ENCODE measurements at places on chromosomes 16 and 17.
A peak's percentile ranks its signal among the peaks of the same experiment; 100 is the strongest.

- peaks cover 16% of the 10 kb centered on the region for H3K4me1 ChIP-seq
- H3K4me3 ChIP-seq = no peak overlapping the region
Measured at GRCh38 chr16:82699711-82700495, 73.1 kb downstream of the CDH13 start.

DNA sequence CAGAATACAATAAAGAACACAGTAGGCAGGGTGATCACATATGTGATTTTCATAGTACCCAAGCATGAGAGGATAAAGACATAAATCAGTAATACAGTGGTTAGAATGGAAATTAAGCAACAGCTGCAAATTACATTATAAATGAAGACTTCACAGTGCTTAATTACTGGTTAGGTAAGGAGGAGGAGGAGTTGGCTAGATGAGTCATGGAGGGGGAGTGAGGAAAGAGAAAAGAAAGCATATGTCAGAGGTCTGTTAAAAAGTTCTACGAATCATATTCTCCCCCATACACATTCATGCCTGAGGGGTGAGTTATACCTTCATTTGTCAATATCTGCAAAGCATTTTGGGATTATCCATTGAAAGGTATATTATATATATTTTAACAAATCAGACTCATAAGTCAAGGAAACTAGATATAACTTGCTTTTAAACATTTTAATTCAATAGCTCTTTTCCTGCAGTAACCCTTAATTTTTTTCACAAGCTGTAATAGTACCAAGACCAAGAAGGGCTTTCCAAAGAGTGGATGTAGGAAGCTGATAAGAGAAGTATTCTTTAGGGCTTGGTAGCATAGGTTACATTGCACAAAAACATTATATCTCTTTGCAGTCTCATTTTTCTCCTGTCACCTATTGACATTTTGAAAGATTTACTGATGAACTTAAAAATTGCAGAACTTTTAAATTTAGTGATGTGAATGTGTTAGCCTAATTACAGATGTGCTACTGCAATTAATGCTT, 99.3 kb downstream of the STXBP4 start:
- no peaks in the 10 kb centered on the region for H3K27me3 ChIP-seq
- no peak for DNase-seq
- no peak overlapping the region for H3K27ac ChIP-seq
- no peak overlapping the region for H3K4me3 ChIP-seq
- H3K36me3 ChIP-seq = no peaks in the 10 kb centered on the region

DNA sequence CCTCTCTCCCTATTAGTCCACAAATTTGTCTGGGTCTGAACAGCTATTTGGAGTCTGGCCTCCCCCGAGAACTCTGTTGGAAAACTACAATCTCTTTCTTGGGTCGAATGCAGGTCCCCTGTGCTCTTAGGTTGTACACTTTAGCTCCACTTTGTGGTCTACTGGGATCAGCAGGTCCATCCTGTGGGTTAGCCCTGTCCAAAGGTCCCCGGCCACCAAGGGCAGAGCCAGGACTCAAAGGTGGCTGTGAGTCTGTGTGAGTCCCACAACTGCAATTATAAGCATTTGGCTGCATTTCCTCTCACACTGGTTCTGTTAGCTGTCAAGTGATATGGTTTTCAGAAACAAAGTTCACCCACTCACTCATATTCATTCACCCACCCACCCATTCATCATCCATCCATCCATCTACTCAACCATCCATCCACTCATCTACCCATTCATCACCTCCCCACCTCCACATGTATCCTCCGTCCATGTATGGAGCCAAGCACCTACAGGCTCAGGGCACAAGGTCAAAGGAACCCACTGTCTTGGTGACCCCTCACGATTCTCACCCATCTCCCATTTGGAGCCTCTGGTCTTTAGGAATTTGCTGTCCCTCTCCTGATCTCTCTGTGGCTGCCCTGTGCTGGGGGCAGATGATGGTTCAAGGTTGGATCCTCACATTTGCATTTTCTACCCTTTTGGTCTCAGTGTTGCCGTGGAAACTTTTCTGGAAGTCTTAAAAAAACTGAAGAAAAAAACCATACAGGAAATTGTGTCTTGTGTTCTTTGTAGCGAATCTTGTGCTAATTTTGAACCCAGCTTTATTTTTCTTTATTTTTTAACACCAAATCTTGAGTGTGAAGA, 45.8 kb downstream of the IRF8 start:
- peaks cover 4% of the 10 kb centered on the region for H3K4me1 ChIP-seq
- H3K27ac ChIP-seq = no peak overlapping the region
- DNase-seq = no peak
- H3K4me3 ChIP-seq = no peak overlapping the region
- H3K36me3 ChIP-seq = no peaks in the 10 kb centered on the region
- H3K27me3 ChIP-seq = peaks cover 29% of the 10 kb centered on the region

DNA sequence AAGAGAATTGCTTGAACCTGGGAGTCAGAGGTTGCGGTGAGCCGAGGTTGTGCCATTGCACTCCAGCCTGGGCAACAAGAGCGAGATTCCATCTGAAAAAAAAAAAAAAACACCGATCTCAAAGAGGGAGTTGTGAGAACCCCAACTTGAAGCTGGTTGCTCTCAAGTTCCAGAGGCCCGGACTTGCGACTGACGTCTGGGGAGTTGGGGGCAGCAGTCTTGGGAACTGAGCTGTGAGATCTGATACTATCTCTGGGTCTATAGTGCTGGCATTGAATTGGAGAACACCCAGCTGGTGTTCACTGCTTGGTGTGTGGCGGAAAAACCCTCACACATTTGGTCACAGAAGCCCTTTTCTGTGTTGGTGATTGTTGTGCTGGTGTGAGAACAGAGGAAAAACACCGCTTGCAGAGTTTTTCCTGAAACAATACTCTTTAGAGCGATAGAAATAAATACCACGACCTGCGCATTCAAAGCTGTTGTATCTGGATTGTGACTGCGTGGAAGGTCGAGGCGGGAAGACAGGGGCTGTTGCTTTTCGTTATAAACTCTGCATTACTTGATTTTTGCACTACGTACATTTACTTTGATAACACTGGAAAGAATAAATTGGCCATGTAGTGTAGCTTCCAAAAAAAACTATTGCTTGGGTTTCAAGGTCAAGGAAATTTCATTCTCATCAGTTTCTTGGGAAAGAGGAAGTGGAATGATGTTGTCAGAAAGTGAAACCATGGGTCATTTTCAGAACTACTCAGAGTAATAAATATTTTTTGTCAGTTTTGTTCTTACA, 8.8 kb downstream of the SCIMP start:
- H3K27me3 ChIP-seq = no peaks in the 10 kb centered on the region
- peaks cover 70% of the 10 kb centered on the region for H3K36me3 ChIP-seq
- no peak overlapping the region for H3K4me3 ChIP-seq
- H3K27ac ChIP-seq = no peak overlapping the region

- no peak for DNase-seq
- no peak overlapping the region for H3K4me3 ChIP-seq
- no peaks in the 10 kb centered on the region for H3K4me1 ChIP-seq
- no peaks in the 10 kb centered on the region for H3K27me3 ChIP-seq
- no peaks in the 10 kb centered on the region for H3K36me3 ChIP-seq
Measured at GRCh38 chr16:81158964-81159363, 62.8 kb upstream of the GCSH start.

DNA sequence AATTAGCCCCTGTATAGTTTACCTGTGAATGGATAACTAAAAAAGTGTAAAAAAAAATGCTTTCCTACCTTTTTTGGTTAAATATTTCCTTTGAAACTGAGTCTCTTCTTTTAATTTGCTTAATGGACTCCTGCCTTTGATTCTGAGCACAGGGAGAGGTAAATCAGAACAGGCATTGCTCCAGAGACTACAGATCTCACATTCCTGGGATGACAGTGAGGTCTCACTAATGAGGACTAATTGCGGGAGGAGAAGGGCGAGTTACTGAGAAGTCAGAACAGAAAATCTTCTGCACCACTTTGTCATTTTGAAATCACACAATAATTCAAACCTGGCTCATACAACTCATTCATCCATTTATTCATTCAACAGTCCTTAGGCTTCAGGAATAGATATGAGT, 437.0 kb upstream of the ASIC2 start:
- DNase-seq = no peak
- no peak overlapping the region for H3K27ac ChIP-seq
- peaks cover 58% of the 10 kb centered on the region for H3K27me3 ChIP-seq
- H3K36me3 ChIP-seq = no peaks in the 10 kb centered on the region
- H3K4me1 ChIP-seq = no peaks in the 10 kb centered on the region

DNA sequence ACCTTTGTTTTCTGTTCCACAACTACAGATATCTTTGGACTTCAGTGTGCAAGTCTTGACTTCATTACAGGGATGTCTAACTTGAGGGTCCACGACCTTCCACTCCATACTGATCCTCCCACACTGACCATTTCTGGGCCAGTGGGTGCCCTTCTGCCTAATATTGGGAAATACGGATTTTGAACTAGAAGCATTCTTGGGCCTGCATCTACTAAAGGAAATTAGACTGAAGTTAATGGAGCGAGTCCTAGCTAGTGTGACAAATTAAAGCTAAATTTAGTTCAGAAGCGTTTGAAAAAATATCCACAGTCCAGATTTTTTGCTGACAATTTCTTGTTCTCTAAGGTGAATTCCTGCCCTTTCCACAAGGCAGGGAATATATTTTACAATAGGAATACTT, 9.9 kb upstream of the TMIGD1 start:
- peak overlapping the region; percentile 79 for H3K27ac ChIP-seq
- no peaks in the 10 kb centered on the region for H3K27me3 ChIP-seq
- DNase-seq = no peak
- H3K36me3 ChIP-seq = no peaks in the 10 kb centered on the region
- H3K4me1 ChIP-seq = peaks cover 59% of the 10 kb centered on the region
- no peak overlapping the region for H3K4me3 ChIP-seq

DNA sequence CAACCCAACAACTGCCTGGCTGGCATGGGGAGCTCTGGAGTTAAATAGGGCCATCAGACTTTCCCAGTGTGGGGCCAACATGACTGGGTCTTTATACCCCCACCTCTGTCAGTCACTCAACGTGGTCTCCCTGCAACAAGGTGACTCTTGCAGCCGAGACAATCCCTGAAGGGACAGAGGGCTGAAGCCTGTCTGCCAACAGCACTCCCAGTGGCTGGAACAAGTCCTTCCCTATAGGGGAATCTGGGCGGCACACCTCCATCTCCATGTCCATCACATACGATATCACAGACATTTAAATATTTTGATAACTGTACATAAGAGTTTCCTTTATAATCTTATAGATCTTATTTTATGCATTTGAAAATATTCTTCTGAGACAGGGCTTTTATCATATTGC, 4.8 kb upstream of the MAPT start:
- no peak overlapping the region for H3K27ac ChIP-seq
- no peaks in the 10 kb centered on the region for H3K36me3 ChIP-seq
- peaks cover 7% of the 10 kb centered on the region for H3K27me3 ChIP-seq
- H3K4me1 ChIP-seq = peaks cover 9% of the 10 kb centered on the region
- H3K4me3 ChIP-seq = no peak overlapping the region
- DNase-seq = no peak

GRCh38 chr17:6509031-6509771, 47.2 kb downstream of the PITPNM3 start:
- H3K27ac ChIP-seq = no peak overlapping the region
- no peaks in the 10 kb centered on the region for H3K27me3 ChIP-seq
- H3K4me3 ChIP-seq = no peak overlapping the region
- H3K4me1 ChIP-seq = peaks cover 7% of the 10 kb centered on the region
- no peak for DNase-seq

- DNase-seq = no peak
- no peak overlapping the region for H3K4me3 ChIP-seq
- H3K27me3 ChIP-seq = no peaks in the 10 kb centered on the region
Measured at GRCh38 chr16:48123104-48123788, 32.5 kb downstream of the ABCC12 start.

DNA sequence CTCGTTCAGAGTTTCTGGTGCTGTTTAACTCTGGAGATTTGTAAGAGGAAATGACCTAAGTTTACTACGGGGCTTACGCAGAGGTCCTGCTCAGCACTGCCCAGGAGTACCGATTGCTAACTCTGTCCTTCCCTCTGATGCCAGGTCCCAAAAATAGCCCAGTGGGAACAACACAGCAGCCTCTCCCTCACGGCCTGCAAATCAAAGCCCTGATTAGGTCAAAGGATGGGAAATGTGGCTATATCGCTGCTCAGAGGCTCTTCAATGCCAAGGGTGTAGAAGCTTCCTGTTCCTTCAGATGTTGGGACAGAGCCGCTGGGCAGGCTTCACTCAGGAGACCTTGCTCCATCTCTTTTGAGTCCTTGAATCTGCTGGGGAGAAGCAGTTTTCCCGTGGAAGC, 174.2 kb upstream of the KCNJ16 start:
- no peak overlapping the region for H3K27ac ChIP-seq
- no peaks in the 10 kb centered on the region for H3K27me3 ChIP-seq
- H3K36me3 ChIP-seq = no peaks in the 10 kb centered on the region
- H3K4me3 ChIP-seq = no peak overlapping the region

- no peak overlapping the region for H3K27ac ChIP-seq
- H3K36me3 ChIP-seq = no peaks in the 10 kb centered on the region
- H3K27me3 ChIP-seq = peaks cover 21% of the 10 kb centered on the region
- DNase-seq = no peak
Measured at GRCh38 chr16:27824006-27824405, 239.5 kb downstream of the GSG1L start.

GRCh38 chr16:65068151-65068740, 53.6 kb downstream of the CDH11 start:
- no peaks in the 10 kb centered on the region for H3K36me3 ChIP-seq
- DNase-seq = no peak
- no peaks in the 10 kb centered on the region for H3K27me3 ChIP-seq
- peaks cover 4% of the 10 kb centered on the region for H3K4me1 ChIP-seq
- no peak overlapping the region for H3K4me3 ChIP-seq
- no peak overlapping the region for H3K27ac ChIP-seq

- peaks cover 80% of the 10 kb centered on the region for H3K36me3 ChIP-seq
- H3K27ac ChIP-seq = no peak overlapping the region
- H3K4me1 ChIP-seq = peaks cover 47% of the 10 kb centered on the region
- H3K4me3 ChIP-seq = no peak overlapping the region
- no peak for DNase-seq
- H3K27me3 ChIP-seq = no peaks in the 10 kb centered on the region
Measured at GRCh38 chr17:40024901-40025300, 9.7 kb downstream of the CSF3 start.

DNA sequence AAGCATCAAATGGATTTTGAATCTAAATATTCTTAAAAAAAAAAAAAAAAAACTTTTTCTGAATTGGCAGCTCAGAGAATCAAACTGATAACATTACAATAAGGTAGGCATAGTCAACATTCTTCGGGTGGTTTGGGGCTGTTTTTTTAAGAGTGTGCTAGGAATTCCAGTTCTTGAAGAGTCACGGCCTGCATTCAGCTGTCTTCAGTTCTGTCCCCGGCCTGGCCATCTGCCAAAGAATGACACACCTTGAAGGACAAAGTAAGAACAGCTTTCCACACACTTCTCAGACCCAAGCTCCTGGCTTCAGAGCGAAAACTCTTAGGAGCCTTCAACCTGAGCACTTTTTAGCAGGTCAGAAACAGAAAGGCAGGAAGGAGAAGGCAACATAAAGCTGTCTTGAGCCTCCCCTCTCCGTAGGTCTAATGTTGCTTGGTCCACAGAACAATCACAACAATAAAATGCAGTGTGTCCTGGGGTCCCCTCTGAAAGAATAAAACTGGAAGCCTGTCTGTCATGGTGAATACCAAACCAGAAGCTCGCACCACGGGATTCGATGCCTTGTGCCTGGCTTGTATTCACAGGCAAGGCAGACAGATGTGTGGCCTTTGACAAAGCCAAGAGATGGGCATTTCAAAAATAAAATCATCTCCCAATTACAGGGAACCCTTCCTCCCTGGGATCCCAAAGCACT, 524.4 kb upstream of the ZFHX3 start:
- peak; percentile 48 for DNase-seq
- no peak overlapping the region for H3K4me3 ChIP-seq
- H3K27ac ChIP-seq = no peak overlapping the region
- no peaks in the 10 kb centered on the region for H3K4me1 ChIP-seq

GRCh38 chr17:32266389-32267301, 1.0 kb downstream of the RHBDL3 start:
- H3K4me1 ChIP-seq = peaks cover 36% of the 10 kb centered on the region
- DNase-seq = peak; percentile 48
- no peak overlapping the region for H3K27ac ChIP-seq
- H3K36me3 ChIP-seq = no peaks in the 10 kb centered on the region
- H3K4me3 ChIP-seq = peak overlapping the region; percentile 61

All from stomach (tissue), 19 donors.